Right lung (tissue), 10 donors: ENCODE measurements at places on chromosomes 3 and 15.
A peak's percentile ranks its signal among the peaks of the same experiment; 100 is the strongest.

GRCh38 chr3:16801698-16802097, 83.1 kb upstream of the PLCL2 start:
- DNase-seq = no peak

- no peak for DNase-seq
Measured at GRCh38 chr15:48318131-48318530, 13.1 kb upstream of the DUT start.

- DNase-seq = no peak
Measured at GRCh38 chr3:105836533-105836932, 32.3 kb downstream of the CBLB start.

- no peak for DNase-seq
Measured at GRCh38 chr15:82398785-82399184, 30.8 kb upstream of the GOLGA6L9 start.

- DNase-seq = peak; percentile 85
Measured at GRCh38 chr3:169662843-169663160, 710 bp downstream of the MECOM start.

- no peak for DNase-seq
Measured at GRCh38 chr3:58999774-59000160, 50.1 kb downstream of the CFAP20DC start.

DNA sequence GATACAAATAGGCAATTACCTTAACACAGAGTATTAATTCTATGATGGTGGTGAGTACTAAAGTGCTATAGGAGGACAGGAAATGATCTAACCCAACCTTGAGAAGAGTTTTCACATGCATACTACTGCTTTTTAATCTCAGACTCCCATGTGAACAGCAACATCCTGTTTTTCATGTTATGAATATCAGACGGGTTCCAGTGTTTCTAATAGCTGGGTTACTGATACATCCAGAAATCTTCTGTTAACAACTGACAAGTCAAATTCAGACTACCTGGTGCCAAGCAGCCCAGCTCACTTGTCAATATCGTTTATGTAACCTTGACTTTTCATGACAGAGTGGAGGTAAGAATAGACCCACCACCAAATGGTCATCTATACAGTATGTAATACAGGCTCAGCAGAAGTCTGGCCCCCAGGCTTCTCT, 220.2 kb upstream of the COL8A1 start:
- DNase-seq = no peak

DNA sequence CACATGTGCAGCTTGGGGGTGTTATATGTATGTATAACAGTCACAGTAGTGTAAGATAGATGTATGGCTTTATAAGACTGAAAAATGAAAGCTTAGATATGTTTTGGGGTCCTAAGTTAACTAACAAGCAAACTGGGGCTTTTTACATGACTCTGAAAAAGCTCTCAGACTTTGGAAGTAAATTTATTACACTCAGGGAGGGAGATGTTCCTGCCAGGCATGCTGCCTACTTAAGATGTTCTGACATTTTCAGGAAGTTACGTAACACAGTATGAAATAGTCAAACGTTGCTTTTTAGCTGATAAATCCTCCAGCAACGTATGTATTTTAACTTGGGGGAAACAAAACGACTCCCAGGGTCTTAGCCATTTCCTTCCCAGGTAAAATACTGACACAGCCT, 1.7 kb upstream of the IFT57 start:
- DNase-seq = no peak

- no peak for DNase-seq
Measured at GRCh38 chr3:16794257-16794656, 90.5 kb upstream of the PLCL2 start.

DNA sequence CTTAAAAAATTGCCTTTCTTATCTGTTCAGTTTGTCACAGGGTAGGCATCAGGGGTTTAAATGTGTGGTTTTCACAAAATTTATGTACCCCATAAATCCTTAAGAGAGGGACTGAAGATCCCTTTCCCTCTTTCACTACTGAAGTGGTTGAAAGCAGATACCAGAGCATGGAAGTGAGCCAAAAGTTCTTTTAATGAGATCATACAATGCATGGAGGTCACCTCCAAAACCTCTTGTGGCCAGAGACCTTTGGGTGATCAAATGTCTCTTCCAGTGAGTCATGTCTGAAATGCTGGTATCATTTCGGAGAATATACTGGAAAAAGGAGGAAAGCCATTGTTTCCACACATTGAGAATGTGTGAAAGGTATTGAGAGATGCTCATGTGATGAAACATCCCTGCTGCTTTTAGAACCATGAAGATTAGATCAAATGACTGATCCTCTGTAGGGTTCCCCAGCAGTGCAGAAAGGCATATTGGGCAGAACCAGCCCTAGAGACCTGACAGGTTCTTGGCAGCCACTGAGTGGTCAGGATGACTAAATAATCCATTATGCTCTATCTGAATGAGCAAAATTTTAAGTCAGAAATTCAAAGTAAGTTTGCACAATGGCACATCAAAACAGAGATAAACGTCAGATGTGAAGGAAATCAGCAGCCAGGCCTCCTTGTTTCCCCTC, 165.8 kb upstream of the SLC2A2 start:
- no peak for DNase-seq

- DNase-seq = no peak
Measured at GRCh38 chr3:94234177-94234788, 171.4 kb downstream of the NSUN3 start.

DNA sequence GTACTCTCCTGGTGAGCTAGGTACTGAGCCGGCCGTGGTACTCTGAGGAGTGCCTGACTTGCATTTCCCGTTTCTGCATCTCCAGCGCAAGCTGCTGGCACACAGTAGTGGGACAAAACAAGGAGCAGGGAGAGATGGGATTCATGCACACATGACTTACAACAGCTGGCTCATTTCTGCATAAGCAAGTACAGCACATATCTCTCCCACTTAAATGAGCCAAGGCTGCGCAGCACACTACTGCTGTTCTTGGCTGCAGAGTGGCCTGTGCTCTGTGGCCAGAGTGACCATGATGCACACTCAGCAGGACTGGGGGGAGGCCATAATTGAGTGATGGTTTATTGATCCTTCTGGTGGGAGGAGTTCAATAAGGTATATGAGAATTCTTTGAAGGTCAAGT, 59.2 kb upstream of the ABHD17C start:
- peak; percentile 71 for DNase-seq
